Peyer's patch (tissue), 4 donors: ENCODE measurements at places on chromosomes 3 and 15. TPM values are rescaled to one million over a fixed set of nuclear protein-coding genes. Genes with fewer than 3 reads are reported as not detected.

Gene GOLGA8N
- total RNA-seq, result 20.8 TPM

GRCh38 chr3:133954717-133955360 lies 59.2 kb upstream of the RAB6B start:
- DNase-seq, result no peak

DNA sequence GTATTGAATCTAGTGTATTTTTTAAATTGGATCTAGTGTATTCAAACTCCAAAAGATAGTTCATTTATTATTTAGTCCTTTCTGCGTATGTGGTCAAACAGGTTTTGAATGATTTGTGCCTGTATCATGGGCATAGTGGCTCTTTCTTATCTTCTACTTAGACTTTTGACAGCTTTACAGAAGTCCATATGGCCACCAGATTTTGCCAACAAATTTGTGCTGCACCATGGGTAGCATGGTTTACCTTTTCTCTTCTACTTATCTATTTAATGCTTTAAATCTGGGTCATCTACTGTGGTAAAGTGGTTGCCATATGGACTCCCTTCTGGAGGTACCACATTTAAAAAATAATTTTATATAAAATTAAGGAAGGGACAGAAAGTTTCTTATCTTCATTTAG lies 66.9 kb upstream of the CADM2 start:
- no peak for DNase-seq

DNA sequence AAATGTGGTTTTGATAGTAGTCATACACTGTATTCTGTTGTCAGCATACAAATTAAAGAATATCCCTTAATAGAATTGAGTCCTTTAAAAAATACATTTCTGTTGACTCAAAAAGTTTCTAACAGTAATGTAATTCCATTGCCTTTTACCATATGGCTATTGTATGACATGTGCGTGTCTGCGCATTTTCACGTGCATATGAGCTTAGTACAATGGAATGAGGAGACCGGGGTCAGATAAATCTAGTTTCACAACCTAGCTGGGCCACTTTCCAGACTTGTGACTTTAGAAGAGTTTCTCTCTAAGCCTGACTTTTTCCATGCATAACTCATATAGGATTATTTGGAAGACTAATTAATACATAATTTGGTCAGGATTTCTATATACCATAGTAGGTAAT lies 38.7 kb downstream of the ZBTB38 start:
- DNase-seq, result no peak

DNA sequence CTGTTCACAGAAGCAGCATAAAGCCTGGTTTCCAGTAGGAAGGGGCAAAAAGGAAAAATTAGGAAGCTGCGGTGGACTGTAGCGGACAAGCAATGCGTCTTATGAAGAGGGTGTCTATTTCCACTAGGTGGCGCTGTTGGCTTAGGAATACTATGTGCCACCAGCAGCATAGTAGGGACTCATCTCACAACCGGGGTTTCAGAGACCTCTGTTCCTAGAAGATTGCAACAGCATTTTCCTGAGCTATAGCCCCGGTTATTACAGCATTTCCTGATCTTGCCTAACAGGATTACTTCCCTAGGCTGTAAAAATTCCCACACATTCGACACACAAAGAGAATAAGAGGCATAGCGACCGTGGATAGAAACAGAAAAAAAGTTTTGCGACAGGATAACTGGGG lies 683.0 kb downstream of the TBL1XR1 start:
- DNase-seq, result no peak

DNA sequence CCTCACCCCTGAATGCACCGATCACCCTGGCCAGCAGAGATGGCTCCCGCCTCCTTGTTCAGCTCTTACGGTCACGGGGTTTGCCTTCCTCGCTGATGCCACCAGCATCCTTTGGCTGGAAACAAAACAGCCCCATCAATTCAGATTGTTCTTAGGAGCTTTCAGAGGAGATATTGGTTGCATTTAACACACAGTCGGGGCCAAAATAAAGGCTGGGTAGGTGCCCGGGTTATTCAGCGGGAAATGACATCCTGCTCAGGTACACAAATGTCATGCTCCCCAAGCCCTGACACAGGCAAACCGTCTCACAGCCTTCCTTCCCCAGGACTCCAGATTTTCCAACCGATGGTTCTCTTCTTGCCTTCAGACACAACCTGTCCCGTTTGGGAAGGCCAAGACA lies 62.4 kb upstream of the MEF2A start:
- DNase-seq, result no peak

- no peak for DNase-seq
Measured at GRCh38 chr15:74157868-74158827, 15.4 kb upstream of the ISLR start.
